ENCODE measurements at places on chromosomes 6 and 20.

GRCh38 chr6:15443119-15443830 lies 197.4 kb downstream of the JARID2 start:
- DNase-seq, result peak; percentile 71

DNA sequence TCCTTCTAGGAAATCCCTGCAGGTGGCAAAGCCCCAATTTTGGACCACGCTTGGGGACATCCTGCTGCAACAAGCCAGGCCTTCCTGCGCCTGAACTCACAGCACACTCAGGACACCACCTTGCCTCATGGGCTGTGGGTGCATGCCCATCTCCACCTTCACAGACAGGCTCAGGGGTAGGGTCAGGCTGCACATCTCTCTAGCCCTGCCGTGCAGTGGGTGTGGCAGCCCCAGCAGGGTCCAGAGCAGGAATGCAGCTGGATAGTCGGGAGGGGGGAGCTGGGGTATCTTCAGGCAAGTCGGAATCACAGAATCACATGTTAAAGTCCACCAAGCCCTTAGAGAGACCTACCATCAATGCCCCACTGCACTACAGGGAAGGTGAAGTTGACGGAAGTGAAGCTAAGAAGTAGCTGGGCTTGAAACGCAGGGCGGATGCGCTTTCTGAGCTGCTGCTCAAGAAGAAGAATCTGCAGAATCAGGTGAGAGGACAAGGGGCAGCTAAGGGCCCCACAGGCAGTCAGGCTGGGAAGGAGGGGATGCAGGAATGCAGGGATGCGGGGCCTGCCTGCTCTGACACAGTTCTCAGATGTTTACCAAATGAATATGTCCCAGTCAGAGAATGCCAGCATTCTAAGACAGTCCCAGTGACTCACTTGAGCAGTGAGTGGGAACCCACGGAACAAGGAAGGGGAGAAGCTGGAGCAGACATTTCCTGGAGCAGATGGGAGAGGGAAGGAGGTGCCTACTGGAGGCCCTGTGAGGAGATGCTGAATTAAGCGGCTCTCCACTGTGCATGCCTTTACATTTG lies 11.3 kb downstream of the SERPINB6 start:
- no peak for DNase-seq

GRCh38 chr6:168988801-168989200 lies 264.8 kb downstream of the THBS2 start:
- DNase-seq, result no peak

DNA sequence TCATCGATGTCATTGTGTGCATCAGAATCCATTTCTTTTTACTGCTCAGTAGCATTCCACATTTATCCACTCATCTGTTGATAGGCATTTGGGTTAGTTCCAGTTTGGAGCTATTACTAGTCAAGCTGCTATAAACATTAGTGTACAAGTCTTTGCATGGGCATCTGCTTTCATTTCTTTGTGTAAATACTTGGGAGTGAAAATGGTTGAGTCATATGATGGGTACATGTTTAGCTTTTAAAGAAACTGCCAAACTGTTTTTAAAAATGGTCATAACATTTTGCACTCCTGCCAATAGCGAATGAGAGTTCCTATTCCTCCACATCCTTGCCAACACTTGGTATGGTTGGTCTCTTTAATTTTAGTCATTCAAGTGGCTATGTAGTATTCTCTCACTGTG lies 21.2 kb upstream of the SLC22A2 start:
- no peak for DNase-seq

DNA sequence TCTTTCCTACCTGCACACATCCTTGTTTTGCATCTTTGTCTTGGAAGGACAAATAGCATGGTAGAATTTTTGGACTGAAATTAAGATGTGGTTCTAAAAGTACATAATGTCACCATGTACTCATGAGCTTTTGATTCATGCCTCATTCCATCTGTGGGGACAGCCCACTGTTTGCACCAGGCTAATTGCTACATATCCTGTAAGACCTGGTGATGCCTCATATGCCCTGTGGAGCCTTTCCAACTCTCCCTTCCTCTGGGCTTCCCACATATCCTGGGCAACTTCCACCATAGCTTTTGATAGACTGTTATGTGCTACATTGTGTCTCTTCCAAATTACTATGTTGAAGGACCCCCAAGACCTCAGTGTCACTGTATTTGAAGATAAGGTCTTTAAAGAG lies 213.6 kb upstream of the PREP start:
- DNase-seq, result no peak

DNA sequence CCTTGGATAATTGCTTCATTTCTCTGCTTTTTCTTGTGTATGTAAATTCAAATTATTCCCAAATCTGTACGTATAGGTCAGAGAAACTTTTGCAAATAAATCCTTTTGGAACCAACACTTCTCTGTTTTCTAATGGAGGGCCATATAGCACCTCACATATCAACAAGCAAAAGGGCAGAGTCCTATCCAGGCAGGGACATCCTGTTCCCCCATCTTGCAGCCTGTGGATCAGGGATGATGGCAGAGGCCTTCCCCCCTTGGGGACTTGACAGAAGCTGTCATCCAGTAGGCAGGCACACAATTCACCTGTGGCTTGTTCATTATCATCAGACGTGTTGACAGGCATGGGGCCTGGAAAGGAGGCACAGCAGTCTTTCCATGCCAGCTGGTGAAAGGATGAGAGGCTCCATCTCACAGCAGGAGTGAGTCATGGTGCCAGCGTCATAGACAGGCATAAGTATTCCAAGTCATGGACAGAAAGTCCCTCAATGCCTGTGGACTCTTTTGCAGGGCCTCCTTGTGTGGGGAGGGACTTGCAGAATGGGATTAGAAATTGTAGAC lies 31.8 kb upstream of the PLEKHG1 start:
- DNase-seq, result no peak
